Panc1 (cell line): ENCODE measurements at places on chromosomes 3 and 15.

- H3K4me1 ChIP-seq: no peaks in the 10 kb centered on the region
- H3K36me3 ChIP-seq: no peaks in the 10 kb centered on the region
- H3K4me3 ChIP-seq: no peak overlapping the region
- no peaks in the 10 kb centered on the region; the same call in 1 of the 2 replicates for H3K27me3 ChIP-seq
- H3K27ac ChIP-seq: no peak overlapping the region
- no peak for DNase-seq
These were observed 30.8 kb downstream of the CHCHD4 start for GRCh38 chr3:14093831-14094230.

DNA sequence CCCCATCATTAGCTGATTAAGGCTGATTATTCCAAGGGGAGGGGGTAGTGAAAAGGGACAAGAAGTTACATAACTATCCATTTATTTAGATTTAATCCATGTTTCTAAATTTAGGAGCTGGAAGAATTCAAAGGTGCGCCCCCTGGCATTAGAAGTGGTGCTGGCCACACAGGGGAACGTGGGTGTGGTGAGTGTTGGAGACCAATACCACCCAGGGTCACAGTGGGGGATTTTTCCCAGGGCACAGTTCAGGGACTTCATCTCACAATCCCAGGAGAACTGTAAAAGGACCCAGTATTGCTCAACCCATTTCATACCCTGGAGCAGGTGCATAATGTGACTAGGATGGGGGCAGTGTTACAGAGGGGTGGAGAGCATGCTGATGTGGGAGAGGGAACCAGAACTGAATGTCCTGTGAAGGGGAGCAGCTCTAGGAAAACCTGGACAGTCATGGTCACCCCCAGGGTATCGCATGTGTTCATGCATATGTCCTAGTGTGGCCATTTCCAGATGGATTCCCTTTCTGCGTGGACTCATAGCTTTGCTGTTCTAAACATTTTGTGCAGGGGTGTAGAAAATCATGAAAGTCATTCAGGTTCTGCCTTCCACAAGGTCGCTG lies 110.3 kb downstream of the LSM3 start:
- peaks cover 11% of the 10 kb centered on the region; the same call in 1 of the 2 replicates for H3K4me1 ChIP-seq
- no peak overlapping the region for H3K4me3 ChIP-seq
- no peaks in the 10 kb centered on the region for H3K36me3 ChIP-seq
- no peak for DNase-seq
- H3K27ac ChIP-seq: peak overlapping the region; percentile 21; the same call in 1 of the 2 replicates

- no peak for DNase-seq
- no peak overlapping the region for H3K27ac ChIP-seq
- peaks cover 11% of the 10 kb centered on the region for H3K4me1 ChIP-seq
- H3K4me3 ChIP-seq: no peak overlapping the region
- H3K36me3 ChIP-seq: peaks cover 3% of the 10 kb centered on the region; the same call in 1 of the 2 replicates
- H3K27me3 ChIP-seq: peaks cover 51% of the 10 kb centered on the region
These were observed 2.6 kb upstream of the NEO1 start for GRCh38 chr15:73049564-73050215.

- H3K27me3 ChIP-seq: no peaks in the 10 kb centered on the region
- H3K36me3 ChIP-seq: no peaks in the 10 kb centered on the region
- DNase-seq: no peak
- no peak overlapping the region for H3K27ac ChIP-seq
- H3K4me3 ChIP-seq: no peak overlapping the region
These were observed 491.6 kb upstream of the NECTIN3 start for GRCh38 chr3:110579840-110580550.

DNA sequence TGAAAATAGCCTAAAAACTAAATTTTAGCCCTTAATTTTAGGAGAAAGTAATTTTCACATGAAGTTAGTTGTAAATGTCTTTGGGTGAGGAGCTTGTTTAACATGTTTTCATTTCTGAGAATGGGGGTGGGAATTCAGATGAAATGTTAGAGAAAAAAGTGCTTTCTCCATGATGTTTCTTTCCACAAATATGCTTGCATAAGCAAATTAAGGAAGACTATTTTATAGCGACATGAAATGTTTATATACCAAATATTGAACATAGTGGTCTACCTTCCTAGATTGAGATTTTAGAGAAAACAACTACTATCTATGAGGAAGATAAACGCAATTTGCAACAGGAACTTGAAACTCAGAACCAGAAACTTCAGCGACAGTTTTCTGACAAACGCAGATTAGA lies 13.0 kb upstream of the RPLP1 start:
- H3K36me3 ChIP-seq: peaks cover 73% of the 10 kb centered on the region
- DNase-seq: no peak
- H3K27ac ChIP-seq: no peak overlapping the region
- H3K4me3 ChIP-seq: no peak overlapping the region

DNA sequence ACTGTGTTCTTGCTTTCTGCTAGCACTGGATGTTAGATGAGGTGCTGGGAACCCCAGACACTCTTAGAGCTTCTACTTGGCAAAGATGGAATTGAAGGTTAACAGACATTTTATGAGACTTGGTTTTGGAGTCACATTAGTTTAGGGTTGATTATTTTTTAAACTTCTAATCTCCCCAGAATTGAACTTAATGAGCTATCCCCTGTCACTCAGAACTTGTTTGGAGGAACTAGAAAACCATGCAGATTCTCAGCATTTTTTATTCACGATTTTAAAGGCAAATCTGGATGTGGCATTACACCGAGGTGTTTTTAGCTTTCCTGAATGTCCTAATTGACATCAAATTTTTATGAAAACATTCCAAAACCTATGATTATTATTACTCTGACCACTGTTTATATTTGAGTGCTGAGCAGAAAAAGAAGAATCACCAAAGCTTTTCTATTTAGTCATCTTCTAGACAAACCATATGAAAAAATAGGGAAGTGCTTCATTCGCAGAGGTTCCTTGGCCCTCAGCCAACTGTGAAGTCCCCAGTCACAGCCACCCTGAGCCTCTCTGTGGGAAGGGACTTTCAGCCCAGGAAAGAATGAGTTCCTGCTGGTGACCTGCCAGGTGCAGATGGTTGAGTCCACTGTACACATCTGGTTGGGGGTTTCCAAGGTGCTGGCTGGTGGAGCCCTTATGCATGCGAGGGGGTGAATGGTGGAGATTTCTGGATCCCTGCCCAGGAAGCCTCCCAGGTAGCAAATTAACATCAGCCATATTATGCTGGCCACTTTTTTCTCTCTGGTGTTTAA lies 196.0 kb upstream of the TOPAZ1 start:
- no peak overlapping the region for H3K27ac ChIP-seq
- H3K36me3 ChIP-seq: no peaks in the 10 kb centered on the region
- no peaks in the 10 kb centered on the region; the same call in 1 of the 2 replicates for H3K27me3 ChIP-seq
- H3K4me3 ChIP-seq: no peak overlapping the region

DNA sequence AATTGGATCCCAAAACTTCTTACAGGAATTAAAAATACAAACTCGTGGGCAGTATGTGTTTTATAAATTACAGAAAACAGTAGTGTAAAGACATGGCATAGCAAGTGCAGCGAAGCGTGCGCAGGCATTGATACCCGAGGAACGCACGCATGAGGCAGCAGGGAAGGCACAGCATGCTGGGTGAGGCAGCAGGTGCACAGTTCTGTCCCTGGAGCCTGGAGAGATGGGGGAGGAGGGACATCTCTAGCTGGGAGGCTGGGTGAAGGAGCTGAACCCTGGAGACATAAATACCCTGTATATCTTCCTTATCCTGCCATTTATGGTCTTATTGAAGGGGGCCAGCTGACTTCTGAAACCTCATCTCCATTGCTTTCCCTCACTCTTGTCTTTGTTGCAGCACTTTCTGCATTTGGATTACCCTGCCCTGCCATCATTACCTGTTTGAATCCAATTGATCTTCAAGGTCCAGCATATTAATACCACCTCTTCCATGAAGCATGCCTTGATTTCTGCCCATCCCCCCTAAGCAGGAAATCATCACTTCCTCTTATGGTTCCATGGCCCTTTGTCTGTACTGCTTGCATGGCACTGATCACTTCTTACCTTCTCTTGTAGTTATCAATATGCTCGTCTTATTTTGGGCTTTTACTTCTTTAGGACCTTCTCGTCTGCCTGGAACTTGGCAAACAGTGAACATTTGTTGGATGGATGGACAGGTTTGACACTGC lies 20.5 kb downstream of the LPP start:
- no peak overlapping the region for H3K27ac ChIP-seq
- H3K27me3 ChIP-seq: no peaks in the 10 kb centered on the region
- no peaks in the 10 kb centered on the region for H3K36me3 ChIP-seq
- 0 out of 2 replicates have a peak, but pooled peaks cover 2% of the 10 kb centered on the region for H3K4me1 ChIP-seq

GRCh38 chr3:175258763-175259162 lies 399.6 kb downstream of the NAALADL2 start:
- H3K27ac ChIP-seq: no peak overlapping the region
- H3K27me3 ChIP-seq: no peaks in the 10 kb centered on the region
- H3K36me3 ChIP-seq: no peaks in the 10 kb centered on the region
- no peak for DNase-seq
- no peaks in the 10 kb centered on the region for H3K4me1 ChIP-seq
- H3K4me3 ChIP-seq: no peak overlapping the region

- H3K36me3 ChIP-seq: no peaks in the 10 kb centered on the region
- no peak overlapping the region for H3K4me3 ChIP-seq
- H3K4me1 ChIP-seq: peaks cover 37% of the 10 kb centered on the region
- H3K27ac ChIP-seq: peak overlapping the region; percentile 65; the same call in 1 of the 2 replicates
- H3K27me3 ChIP-seq: no peaks in the 10 kb centered on the region
- no peak for DNase-seq
These were observed 40.4 kb downstream of the DNAJB8 start for GRCh38 chr3:128426128-128426921.

GRCh38 chr3:168472783-168473182 lies 377.1 kb upstream of the GOLIM4 start:
- H3K36me3 ChIP-seq: no peaks in the 10 kb centered on the region
- DNase-seq: no peak
- no peaks in the 10 kb centered on the region for H3K27me3 ChIP-seq
- no peak overlapping the region for H3K4me3 ChIP-seq
- H3K4me1 ChIP-seq: no peaks in the 10 kb centered on the region

- no peak for DNase-seq
- no peak overlapping the region for H3K4me3 ChIP-seq
- H3K4me1 ChIP-seq: no peaks in the 10 kb centered on the region
- H3K36me3 ChIP-seq: no peaks in the 10 kb centered on the region
These were observed 18.1 kb downstream of the DAZL start for GRCh38 chr3:16587047-16587680.

DNA sequence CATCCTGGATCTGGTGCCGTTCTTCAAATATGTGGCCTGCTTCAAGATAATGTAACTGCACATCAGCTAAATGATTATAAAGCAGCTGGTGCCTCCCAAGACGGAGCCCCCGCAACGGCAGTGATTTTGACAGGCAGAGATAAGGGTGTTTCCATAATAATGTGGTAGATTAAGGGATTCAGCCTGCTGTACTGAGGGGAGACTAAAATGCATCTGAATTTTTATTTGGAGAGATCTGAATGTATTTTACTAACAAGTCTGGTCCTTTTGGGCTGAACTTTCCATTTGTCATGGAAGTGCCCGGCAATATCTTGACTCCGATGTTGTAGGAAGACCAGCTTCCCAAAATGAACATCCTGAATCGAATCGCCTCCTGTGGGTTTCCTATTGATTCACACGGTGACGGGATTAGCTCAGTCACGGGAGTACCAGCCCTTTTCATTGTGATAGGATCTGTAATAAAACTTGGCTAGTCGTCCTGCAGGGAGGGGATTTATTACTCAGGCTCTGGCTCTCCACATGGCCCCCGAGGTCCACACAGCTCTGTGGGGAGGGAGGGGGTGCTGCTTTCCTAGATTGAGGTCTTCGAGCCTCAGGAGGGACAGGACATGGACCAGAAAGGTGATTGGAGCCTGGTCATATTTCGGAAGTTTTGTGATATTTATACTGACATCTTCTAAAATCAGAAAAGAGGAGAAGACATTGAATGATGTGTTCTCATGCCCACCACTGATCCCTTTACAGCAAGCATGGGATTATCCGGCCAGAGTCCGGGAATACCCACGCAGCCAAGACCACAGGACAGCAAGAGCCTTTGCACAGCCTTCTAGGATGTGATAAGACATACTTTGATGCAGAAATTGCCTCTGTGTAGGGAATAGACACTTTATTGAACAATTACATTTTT lies 2.5 kb upstream of the PCSK6 start:
- H3K4me3 ChIP-seq: no peak overlapping the region
- 0 out of 2 replicates have a peak, but pooled peaks cover 3% of the 10 kb centered on the region for H3K4me1 ChIP-seq
- no peak overlapping the region for H3K27ac ChIP-seq
- H3K27me3 ChIP-seq: peaks cover 7% of the 10 kb centered on the region; the same call in 1 of the 2 replicates
- no peak for DNase-seq

GRCh38 chr3:55198554-55198953 lies 270.7 kb upstream of the LRTM1 start:
- no peak overlapping the region for H3K4me3 ChIP-seq
- no peaks in the 10 kb centered on the region for H3K4me1 ChIP-seq
- no peak overlapping the region for H3K27ac ChIP-seq

DNA sequence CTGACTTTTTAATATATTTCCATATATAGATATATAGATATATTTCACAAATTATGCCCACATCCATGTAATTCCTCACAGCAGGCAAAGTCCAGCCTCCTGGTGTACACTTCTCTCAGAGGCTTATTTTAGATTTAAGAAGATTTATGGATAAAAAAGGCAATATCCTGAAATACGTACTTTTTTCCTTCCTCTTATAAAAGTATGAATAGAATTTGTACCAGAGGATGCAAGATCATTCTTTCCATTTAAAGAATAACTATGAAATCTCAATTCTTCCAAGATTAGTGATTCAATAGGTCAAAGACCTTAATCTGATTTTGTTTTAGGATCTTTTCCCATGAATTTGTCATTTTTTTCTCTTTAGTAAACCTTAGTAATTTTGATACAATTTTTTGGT lies 597.9 kb upstream of the TBL1XR1 start:
- no peak for DNase-seq
- H3K27me3 ChIP-seq: no peaks in the 10 kb centered on the region
- no peak overlapping the region for H3K27ac ChIP-seq
- no peaks in the 10 kb centered on the region for H3K4me1 ChIP-seq
- no peak overlapping the region for H3K4me3 ChIP-seq

DNA sequence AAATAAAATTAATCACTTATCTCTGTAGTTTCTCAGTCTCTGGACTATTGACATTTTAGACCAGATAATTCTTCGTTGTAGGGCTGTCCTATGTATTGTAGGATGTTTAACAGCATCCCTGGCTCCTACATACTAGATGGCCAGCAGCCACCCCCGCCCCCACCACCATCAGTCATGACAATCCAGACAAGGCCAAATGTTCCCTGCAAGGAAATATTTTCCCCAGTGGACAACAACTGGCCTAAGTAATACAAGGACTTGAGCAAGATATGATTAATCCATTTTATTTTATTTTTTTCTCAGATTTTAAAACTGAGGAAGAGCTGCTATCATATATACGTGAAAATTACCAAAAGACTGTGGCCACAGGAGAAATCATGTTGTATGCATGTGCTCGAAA lies 23.8 kb downstream of the TICRR start:
- peaks cover 44% of the 10 kb centered on the region; the same call in 1 of the 2 replicates for H3K36me3 ChIP-seq
- DNase-seq: no peak
- no peaks in the 10 kb centered on the region for H3K27me3 ChIP-seq
- no peaks in the 10 kb centered on the region for H3K4me1 ChIP-seq
- H3K27ac ChIP-seq: no peak overlapping the region

GRCh38 chr15:77138167-77138522 lies 67.2 kb upstream of the TSPAN3 start:
- H3K36me3 ChIP-seq: no peaks in the 10 kb centered on the region
- DNase-seq: no peak
- H3K4me3 ChIP-seq: no peak overlapping the region
- H3K27ac ChIP-seq: no peak overlapping the region

GRCh38 chr3:14424711-14425580 lies 22.5 kb downstream of the SLC6A6 start:
- no peaks in the 10 kb centered on the region for H3K27me3 ChIP-seq
- no peak overlapping the region for H3K4me3 ChIP-seq
- H3K36me3 ChIP-seq: no peaks in the 10 kb centered on the region
- H3K27ac ChIP-seq: peak overlapping the region; percentile 61
